ENCODE measurements at places on chromosomes 6 and 20.

- DNase-seq: no peak
Observed at GRCh38 chr20:38402816-38403215, 32.3 kb downstream of the SNHG17 start.

DNA sequence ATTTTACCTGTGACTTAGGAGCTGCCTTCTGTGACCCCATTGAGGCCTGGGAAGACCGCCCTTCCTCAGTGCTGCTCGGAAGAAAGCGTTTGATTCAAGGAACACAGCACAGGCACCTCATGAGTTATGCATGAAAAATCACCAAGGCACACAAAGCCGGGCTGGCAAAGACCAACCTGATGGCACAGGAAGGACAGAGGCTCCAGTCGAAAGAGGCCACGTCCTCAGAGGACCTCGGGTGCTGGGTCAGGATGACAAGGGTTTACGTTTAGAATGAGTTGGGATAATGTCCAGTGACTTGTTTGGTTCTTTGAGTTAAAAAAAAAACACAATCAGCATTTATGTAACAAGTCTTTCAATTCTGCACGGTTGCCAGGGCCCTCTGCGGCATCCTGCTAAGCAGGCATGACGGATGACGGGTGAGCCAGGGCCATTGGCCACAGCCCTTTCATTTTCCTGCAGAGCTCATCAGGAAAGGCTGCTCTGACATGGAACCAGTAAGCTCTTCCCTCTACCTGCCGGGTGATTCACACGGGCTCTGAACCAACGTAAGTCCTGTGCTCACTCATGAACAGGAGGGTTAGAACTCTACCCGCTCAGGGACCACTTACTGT is 112.8 kb downstream of the DACT2 start:
- DNase-seq: no peak

GRCh38 chr20:32336918-32337347 is 21.2 kb upstream of the ASXL1 start:
- DNase-seq: no peak

DNA sequence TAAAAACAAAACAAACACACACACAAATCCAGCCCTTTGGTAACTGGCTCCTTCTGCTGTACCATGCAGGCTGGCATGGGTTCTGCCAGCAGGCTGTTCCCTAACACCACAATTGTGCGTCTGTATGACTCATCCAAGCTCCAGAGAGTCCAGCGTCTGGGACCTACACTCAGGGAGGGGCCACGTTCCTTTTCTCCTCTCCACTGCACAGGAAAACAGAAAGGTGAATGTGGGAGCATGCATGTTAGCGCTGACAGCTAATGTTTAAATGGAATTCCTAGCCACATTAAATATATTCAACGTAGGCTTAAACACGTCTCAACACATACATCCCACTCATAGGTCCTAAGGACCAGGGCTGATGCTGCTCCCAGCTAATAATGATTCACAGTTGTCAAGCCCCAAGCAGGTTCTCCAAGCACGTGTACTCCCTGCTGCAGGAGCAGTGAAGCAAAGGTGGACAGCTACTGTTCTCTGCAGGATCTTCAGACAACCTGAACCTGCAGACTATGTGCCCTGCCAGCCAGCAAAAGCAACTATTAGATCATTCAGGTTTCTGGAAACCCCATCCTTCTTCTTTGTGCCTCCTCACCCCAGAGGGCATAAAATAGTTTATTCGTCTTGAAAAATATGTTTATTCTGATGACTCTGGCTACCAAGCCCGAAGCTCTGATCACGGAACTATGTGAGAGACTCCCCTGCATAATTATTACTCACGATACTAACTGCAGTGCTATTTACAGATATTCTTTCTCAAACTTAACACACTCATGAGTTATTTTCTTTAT is 20.9 kb downstream of the MAP1LC3A start:
- no peak for DNase-seq

GRCh38 chr6:155154158-155154830 is 109.5 kb upstream of the CLDN20 start:
- no peak for DNase-seq

GRCh38 chr6:151702851-151703658 is 104.4 kb upstream of the ESR1 start:
- no peak for DNase-seq

DNA sequence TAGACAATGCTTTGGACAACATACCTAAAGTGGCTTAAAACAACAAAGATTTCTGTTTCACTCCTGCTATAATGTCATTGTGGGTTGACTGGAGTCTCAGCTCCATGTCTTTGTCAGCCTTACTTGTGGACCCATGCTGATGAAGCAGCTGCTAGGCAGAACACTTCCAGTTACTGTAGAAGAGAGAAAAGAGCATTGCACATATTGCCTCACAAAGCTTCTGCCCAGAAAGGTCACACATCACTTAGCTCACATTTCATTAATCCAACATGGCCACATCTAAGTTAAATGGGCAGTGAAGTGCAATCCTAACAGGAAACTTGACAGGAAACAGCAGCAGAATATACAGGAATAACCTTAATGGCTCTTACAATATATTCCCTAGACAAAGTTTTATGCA is 480.5 kb upstream of the HTR1E start:
- DNase-seq: no peak

GRCh38 chr20:41902346-41902745 is 284.2 kb upstream of the CHD6 start:
- no peak for DNase-seq

DNA sequence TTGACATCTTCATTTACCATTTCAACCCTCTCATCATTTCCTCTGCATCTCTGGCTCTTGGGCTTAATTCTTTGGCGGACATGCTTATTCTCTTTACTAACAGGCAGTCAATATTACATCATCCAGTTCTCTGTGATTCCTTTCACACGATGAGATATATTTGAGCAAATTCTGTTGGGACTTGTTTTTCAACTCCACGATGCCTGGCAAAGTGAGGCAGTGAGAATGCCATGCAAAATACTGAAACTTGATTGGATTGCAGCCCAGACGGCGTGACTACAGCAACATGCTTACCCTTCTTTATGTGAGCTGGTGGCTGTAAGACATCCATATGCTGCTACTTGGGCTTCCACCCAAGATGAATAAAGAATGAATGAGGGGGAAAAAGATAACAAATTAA is 101.7 kb upstream of the SPACA1 start:
- no peak for DNase-seq

DNA sequence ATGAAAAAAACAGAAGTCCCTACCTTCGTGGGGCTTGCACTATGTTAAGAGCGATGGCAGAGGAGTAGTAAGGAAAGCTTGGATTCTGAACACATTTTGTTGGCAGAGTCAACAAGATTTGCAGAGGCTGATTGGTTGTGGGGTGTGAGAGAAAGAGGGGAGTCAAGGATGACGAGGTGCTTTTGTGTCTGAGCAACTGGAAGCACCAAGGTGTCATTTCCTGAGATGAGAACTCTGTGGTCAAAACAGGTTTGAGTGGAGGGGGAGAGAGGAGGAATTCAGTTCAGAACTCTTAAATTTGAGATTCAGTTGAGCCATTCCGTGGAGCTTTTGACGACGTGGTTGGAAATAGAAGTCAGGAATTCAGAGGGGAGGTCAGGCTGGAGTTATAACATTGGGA is 3.5 kb downstream of the OCSTAMP start:
- no peak for DNase-seq

Data from GOT3 (cell line).